ENCODE measurements at places on chromosomes 13 and 19. TPM values are rescaled to one million over a fixed set of nuclear protein-coding genes. Genes with fewer than 3 reads are reported as not detected.

The KLK14 gene
- 0.15 TPM for polyA plus RNA-seq

The MTUS2 gene
- polyA plus RNA-seq = 1.7 TPM

The FBXO27 gene
- 6.0 TPM for polyA plus RNA-seq

The CABP5 gene
- not detected for polyA plus RNA-seq

The TMEM147 gene
- 113 TPM for polyA plus RNA-seq

GRCh38 chr19:17711851-17712250, 7.4 kb upstream of the MAP1S start:
- DNase-seq = no peak

GRCh38 chr19:30393046-30393445, 20.9 kb downstream of the ZNF536 start:
- DNase-seq = no peak

DNA sequence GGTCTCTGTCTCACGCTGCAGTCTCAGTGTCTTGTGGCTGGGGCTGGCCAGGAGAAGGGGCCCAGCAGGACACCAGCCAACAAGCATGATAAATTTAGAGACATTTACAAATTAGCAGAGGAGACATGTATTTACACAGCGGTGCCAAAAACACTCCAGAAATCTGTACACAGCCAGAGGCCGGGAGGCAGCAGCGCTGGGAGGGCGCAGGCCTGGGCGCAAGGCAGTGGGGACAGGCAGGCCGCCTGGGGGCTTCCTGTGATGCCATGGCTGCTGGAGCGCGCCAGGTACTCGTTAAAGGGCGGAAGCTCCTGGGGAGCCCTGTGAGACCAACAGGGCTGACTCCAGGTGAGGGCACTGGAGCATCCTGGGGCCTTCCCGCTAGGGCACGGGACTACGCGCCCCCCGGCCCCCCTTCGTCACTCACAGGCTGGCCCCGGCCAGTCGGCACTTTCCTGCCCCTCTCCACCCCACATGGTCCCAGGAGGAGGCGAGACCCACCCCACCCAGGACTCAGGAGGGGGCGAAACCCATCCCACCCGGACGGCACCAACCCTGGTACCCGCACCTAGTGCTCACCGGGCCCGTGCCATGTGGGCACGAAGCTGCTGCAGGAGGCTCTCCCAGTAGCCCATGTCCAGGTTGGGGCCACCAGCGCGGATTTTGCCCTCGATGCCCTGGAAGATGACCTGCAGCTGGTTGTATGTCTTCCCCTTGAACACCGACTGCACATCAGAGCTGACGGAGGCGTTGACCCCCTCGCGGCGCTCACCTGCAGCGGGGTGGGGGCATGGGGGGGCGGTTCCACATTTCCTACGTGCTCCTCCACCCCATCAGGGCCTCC, 7.4 kb upstream of the TBXA2R start:
- DNase-seq = no peak

DNA sequence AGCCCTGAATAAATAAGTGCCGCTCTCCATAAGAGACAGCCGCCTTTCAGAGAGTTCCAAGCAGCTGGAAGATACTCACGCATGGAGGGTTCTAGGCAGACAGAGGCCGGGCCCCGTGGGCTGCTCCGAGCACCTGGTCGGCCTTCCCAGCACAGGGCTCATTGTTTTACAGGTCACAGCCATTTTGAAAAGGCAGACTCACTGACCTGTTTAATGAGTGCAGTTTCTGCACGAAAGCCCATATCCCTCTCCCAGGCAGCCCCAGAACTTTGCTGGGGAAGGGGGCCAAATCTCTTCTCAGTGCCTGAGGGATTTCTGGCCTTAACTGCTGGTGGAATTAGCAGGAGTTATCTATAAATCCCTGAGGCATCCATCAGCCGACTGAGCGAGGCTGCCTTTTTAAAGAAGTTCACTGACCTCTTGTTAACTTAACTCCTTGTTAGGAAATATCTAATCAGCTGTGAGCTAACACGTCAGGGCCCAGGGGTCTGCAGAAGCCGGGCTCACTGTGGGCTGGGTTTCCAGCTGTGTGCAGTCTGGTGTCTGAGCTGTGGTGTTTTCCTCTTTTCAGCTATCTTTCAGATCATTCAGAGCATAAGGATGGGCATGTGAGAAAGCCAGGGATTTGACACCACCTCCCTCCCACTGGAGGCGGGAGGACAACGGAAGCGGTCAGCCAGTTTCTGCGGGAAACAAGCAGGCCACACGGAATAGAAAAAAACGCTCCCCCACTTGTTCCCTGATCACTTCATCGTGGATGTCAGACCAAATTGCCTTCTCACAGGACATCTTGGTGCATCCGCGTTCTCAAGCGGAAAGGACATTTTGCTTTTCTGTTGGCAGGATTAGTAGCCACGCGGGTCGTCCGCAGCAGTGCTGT, 23.3 kb downstream of the SERP2 start:
- DNase-seq = no peak

GRCh38 chr19:12983542-12984142, 11.6 kb upstream of the NFIX start:
- no peak for DNase-seq

DNA sequence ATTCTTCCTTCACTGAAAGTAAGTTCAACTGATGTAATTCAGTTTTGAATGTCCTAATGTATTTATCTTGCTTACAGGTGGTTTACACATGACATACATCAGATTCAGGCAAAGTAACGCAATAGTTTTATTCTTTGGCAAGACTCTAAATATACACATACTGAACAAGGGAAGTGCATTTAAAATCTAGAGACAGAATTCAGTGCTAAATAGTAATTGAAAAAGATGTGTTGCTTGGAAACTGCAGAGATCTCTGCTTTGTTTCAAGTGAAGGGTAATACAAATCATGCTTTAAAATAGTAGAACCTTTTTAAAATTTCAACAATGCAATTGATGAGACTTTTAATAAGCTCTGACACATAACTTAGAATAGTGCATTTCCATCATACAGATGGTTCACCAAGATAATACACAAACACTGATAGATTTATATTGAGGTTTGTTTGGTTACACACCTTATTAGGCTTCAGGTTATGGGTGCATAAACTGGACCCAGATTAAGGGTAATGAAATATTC, 581.0 kb upstream of the MIR17HG start:
- no peak for DNase-seq

GRCh38 chr13:34868733-34869132, 73.3 kb upstream of the NBEA start:
- DNase-seq = no peak

DNA sequence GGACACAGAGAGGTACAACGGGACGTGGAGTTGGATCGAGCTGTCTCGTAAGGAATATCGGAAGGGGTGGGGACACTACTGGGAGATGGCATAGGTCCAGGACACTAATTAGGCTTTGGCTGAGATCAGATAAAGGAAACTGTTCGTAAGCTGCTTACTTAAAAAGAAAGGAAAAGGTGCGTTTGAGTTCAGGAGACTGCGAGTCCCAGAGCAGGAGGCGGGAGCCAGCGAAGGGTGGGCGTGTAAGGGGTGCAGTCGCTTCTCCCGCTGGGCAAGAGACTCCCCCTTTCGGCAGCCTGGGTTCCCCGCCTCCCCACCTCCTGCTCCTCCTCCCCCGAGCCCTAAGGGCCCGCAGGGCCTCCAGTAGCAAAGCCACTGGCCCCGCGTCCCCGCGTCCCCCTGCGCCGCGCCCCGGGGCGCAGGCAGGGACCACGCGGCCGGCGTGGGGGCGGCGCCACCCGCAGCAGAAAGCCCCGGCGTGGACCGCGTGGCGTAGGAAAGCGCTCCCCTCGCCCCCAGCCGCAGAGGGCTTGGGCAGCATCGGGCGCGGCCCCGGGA, 547 bp downstream of the ABCC4 start:
- peak; percentile 27 for DNase-seq

GRCh38 chr13:30373727-30374126, 48.6 kb upstream of the UBE2L5 start:
- no peak for DNase-seq

All from right renal pelvis (tissue), 4 donors.